GM12864 (cell line): ENCODE measurements at places on chromosomes 6 and 20.

DNA sequence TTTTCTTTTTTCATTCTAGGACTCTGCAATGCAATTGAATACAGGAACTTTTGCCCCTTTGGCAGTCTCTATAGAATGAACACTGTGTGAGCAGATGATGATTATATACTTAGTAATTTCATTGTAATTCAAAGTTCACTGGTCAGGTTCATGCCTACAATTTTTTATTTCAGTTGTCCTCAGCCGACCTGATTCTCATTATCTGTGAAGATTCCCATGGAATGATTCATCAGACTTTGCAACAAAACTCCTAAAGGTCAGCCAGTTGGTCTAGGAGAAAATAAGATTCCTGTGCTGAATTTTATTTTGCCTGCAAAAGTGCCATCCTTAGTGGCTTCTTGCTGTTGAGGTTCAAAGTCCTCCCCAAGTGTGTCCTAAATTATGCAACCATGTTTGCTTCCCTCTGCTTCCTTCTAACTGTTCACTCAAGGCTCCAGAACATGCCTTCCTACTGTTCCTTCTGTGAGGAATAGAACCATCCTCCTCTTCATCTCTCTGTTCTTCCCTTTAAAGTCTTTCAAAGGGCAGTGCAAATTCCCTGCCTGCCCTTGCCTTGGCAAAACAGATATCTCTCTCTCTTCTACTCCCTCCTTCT lies 194.2 kb upstream of the CNR1 start:
- DNase-seq: no peak

- no peak for DNase-seq
These were observed 151.7 kb downstream of the FRK start for GRCh38 chr6:115908906-115909559.

DNA sequence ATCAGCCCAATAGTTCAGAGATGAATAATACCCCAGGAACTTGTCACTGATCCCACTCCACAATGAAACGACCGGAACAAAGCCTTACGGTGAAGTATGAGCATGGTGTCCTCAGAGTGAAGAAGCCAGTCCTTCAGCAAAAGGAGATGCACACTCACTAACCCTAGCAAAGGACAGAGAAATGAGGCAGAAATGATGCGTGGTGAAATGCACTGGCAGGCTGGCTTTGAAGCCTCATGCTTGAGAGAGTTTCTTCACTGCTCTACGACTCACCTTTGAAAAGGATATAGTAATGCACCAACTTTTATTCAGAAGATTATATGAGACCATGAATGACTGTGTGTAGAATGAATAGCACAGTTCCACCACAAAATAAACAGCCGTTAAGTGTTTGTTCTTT lies 74.8 kb downstream of the PHACTR1 start:
- no peak for DNase-seq

GRCh38 chr6:42378125-42378524 lies 73.6 kb downstream of the TRERF1 start:
- DNase-seq: no peak

DNA sequence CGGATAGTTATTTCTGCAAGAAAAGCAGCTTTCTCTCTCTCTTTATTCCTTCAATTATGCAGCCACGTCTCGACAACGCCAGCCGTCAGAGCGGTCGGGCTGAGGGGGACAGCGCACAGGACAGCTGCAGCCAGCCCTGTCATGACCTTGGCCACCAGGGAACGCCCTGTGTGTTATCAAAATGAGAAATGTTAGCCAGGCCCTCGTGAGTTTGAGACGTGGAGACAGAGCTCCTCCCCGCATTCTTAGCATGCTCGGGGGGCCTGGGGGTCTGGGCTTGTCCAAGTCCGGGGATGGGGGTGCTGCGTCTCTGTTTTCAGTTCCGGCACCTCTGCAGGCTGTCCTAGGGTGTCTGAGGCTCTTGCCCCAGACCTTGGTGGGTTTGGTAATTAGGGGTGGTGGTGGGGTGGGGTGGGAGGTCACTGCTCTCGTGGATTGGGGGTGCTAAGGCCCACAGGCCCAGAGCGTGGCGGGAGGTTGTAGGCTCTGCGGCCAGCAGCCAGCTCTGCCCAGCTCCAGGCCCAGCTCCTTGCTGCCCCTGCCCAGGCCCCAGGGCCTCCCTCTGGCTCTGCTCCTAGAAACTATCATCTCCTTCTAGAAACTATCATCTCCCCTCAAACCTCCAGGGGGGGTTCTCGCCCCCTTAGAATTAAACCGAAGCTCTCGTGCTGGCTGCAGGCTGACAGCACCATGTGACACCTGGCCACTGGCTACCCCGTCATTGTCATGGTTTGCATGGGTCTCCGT lies 54.3 kb upstream of the GATA5 start:
- no peak for DNase-seq

GRCh38 chr6:155227046-155227445 lies 36.8 kb upstream of the CLDN20 start:
- DNase-seq: no peak

GRCh38 chr20:38883081-38883980 lies 42.9 kb upstream of the FAM83D start:
- DNase-seq: no peak

DNA sequence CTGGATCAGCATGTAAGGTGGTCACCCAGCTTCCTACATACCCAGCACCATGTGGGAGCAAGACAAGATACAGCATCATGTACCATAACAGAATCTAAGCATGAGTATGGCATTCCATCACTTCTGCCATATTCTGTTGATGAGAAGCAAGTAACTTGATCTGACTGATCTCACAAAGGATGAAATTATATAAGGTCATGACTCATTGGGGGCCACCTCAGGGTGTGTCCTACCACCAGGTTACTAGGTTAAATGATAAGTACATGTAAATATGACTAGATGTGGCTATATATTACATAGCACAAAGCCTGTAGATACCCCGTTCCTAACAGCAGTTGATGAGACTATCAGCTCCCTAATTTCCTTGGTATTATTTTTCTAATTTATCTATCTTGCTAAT lies 213.1 kb downstream of the DOK5 start:
- DNase-seq: no peak

- no peak for DNase-seq
These were observed 168.0 kb upstream of the CHD6 start for GRCh38 chr20:41786158-41786557.

GRCh38 chr20:22515264-22515663 lies 69.1 kb downstream of the FOXA2 start:
- DNase-seq: no peak

DNA sequence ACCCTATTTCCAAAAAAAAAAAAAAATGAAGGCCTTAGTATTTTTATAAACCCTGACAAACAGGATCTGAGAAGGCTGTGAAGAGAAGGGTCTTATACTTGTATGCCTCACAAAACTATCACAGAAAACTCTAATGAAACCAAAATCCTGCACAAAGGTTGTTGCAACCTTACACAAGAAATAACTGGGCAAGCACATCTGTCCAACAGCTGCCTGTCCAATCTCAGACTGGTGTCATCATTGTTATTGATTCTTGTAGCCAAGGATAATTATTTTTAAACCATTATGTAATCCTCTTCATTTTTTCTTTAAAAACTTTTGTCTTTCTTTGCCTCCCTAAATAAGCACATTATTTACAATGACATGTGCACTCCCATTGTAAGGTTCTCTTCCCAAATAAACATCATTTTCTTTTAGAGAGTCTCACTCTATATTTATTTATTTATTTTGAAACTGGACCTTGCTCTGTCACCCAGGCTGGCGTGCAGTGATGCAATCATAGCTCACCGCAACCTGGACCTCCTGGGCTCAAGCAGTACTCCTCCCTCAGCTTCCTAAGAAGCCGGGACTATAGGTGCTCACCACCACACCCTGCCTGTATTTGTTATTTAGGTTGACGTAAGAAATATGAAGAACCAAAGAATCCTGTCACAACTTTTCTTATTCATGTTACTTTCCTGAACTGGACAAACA lies 697.1 kb downstream of the DOK5 start:
- no peak for DNase-seq

- peak; percentile 45 for DNase-seq
These were observed 467.3 kb downstream of the PREX1 start for GRCh38 chr20:48360342-48360975.

DNA sequence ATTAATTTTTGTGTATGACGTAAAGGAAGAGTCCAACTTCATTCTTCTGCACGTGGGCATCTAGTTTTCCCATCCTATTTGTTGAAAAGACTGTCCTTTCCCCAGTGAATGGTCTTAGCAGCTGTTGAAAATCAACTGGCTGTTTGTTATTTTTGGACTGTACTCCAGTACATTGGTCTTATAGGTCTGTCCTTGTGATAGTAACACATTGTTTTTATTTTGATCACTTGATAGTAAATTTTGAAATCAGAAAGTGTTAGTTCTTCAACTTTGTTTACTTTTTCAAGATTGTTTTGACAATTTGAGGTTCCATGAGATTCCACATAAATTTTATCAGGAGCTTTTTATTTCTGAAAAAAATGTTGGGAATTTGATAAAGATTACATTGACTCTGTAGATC lies 280.2 kb upstream of the FOXQ1 start:
- DNase-seq: no peak

GRCh38 chr6:90885611-90886056 lies 298.8 kb upstream of the MAP3K7 start:
- no peak for DNase-seq

- no peak for DNase-seq
These were observed 5.8 kb upstream of the TMEM14A start for GRCh38 chr6:52664991-52665686.

DNA sequence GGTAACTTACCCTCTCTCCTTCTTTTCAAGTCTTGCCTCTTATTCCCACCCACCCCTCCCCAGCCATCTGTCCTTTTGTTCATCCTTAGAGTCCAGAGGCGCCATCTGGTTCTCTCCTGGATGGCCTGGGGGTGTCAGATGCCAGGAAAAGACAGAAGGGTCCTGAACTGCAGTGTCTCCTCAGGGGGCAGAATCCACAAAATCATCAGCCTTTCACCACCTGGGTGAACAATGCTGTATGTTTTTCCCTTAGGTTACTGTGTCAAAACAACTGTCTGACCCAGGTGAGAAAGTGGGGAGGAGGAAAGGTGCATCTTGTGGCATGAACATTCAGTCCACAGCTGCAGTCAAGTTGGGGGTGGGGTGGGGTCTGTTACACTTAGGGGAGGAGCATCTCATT lies 47.9 kb upstream of the FYN start:
- no peak for DNase-seq

DNA sequence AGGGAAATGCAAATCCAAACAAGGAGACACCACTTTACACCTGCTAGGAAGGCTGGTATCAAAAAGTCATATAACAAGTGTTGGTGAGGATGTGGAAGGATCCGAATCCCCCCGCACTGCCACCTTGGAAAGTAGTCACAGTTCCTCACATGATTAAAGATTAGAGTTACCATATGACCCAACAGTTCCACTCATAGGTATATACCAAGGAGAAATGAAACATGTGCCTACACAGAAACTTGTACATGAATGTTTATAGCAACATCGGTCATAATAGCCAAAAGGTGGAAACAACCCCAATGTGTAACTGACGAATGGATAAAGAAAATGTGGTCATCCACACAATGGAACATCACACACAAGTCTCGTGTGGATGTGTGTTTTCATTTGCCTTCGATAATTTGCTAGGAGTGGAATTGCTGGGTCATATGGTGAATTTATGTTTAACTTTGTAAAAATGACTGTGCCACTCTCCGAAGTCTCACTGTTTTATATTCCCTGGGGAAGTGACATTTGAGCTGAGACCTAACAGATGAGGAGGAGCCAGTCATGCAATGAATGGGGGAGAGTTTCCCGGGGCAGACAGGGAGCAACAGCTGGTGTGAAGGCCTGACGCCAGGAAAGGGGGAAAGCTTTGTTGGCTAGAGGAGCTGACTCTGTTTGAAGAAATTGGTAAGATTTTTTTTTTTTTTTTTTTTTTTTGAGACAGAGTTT lies 125.9 kb upstream of the MLN start:
- no peak for DNase-seq

- no peak for DNase-seq
These were observed 461.0 kb downstream of the TBC1D32 start for GRCh38 chr6:120873125-120873865.

- no peak for DNase-seq
These were observed 90.1 kb downstream of the LPA start for GRCh38 chr6:160573943-160574342.

DNA sequence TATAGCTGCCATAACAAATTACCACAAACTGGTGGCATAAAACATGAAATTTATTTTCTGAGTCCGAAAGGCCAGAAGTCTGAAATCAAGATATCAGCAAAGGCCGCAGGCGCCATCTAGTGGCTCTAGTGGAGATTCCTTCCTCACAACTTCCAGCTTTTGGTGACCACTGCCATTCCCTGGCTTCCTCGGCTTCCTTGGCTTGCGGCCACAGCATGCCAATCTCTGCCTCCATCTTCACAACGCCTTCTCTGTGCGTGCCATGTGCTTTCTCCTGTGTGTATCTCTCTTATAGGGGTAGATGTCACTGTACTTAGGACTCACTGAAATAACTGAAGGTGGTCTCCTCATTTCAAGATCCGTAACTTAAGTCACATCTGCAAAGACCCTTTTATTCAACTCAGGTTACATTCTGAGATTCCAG lies 5.4 kb upstream of the PLAGL1 start:
- DNase-seq: no peak

GRCh38 chr20:11437090-11437489 lies 480.6 kb upstream of the BTBD3 start:
- DNase-seq: no peak

GRCh38 chr20:55070001-55070400 lies 594.6 kb downstream of the DOK5 start:
- no peak for DNase-seq

- no peak for DNase-seq
These were observed 1.5 kb upstream of the CPNE5 start for GRCh38 chr6:36840432-36841403.

GRCh38 chr20:1196634-1197033 lies 6.6 kb upstream of the C20orf202 start:
- DNase-seq: no peak

GRCh38 chr6:74182992-74183391 lies 487.0 kb downstream of the CD109 start:
- DNase-seq: no peak

DNA sequence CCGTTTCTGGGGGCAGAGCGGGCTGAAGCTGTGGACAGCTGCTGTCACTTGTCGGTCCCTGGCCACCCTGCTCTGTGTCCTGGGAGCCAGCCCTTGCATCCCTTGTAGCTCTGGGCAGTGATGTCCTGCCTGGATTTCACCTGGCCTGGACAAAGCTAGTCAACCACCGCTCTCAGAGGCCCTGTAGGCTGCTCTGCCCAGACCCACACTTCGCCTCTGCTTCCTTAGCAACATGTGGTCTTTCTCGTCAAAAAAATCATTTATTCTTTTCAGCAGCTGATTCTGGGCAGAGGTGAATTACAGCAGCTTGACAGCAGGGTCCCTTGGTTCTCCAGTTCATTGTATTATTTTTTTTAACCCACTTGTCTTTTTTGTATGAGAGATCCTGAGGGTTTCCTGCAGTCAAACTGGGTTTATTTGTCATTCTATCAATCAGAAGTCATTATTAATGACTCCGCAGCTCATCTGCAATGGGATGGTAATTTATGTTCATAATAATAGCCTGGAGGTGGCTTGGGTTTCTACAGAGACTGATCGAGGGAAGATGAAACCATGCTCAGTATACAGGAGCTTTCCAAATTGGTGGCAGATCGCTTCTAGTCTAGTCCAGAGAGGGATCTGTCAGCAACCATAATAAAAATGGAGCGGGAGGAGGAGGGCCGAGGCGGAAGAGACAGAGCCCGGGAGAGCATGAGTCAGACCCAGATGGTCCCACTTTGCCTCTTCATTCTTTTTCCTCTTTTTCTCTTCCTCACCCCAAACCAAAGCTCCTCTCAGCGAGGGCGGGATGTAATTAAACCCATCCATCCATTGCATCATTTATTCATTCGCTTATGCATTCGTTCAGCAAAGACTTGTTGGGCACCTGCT lies 22.4 kb downstream of the EDN3 start:
- no peak for DNase-seq
